Smooth muscle cell of the pulmonary artery (primary cell): ENCODE measurements at places on chromosomes 2 and 18. TPM values are rescaled to one million over a fixed set of nuclear protein-coding genes. Genes with fewer than 3 reads are reported as not detected.

Gene STK16
- total RNA-seq, result 31.2 and 31.4 TPM in 2 replicates

Gene COLEC12
- total RNA-seq, result 16.2 and 21.1 TPM in 2 replicates

Gene EVX2
- not detected in 2 replicates for total RNA-seq

Gene AQP12B
- not detected in 2 replicates for total RNA-seq

Gene PMAIP1
- total RNA-seq, result 2.1 and 4.4 TPM in 2 replicates

Gene INO80D
- total RNA-seq, result 9.0 and 9.6 TPM in 2 replicates

Gene EN1
- total RNA-seq, result 0.03 and 0.91 TPM in 2 replicates

Gene LRPPRC
- total RNA-seq, result 60.2 and 66.4 TPM in 2 replicates

Gene SPDYA
- 0.83 and 0.91 TPM in 2 replicates for total RNA-seq

Gene SERPINB12
- total RNA-seq, result not detected in 2 replicates

Gene SOX11
- 0.03 and 0.52 TPM in 2 replicates for total RNA-seq

Gene GCG
- total RNA-seq, result not detected in 2 replicates

Gene PRKAG3
- 0.10 and 0.52 TPM in 2 replicates for total RNA-seq

Gene PLCL1
- 4.3 and 8.6 TPM in 2 replicates for total RNA-seq

Gene RAB6C
- not detected in 2 replicates for total RNA-seq

Gene TRPM8
- total RNA-seq, result 0.20 and 0.23 TPM in 2 replicates

Gene DYSF
- total RNA-seq, result 2.3 TPM in 2 replicates

Gene CERS6
- total RNA-seq, result 12.2 and 18.8 TPM in 2 replicates

Gene KCNE4
- 37.7 and 120 TPM in 2 replicates for total RNA-seq

Gene CNDP1
- total RNA-seq, result not detected in 2 replicates

Gene TACR1
- total RNA-seq, result 0.26 and 0.73 TPM in 2 replicates

Gene RAD51AP2
- 0.03 TPM in 1 of 2 replicates, not detected in the other for total RNA-seq

Gene SLC39A6
- total RNA-seq, result 186 and 218 TPM in 2 replicates
